ENCODE measurements at places on chromosomes 6 and 20.

DNA sequence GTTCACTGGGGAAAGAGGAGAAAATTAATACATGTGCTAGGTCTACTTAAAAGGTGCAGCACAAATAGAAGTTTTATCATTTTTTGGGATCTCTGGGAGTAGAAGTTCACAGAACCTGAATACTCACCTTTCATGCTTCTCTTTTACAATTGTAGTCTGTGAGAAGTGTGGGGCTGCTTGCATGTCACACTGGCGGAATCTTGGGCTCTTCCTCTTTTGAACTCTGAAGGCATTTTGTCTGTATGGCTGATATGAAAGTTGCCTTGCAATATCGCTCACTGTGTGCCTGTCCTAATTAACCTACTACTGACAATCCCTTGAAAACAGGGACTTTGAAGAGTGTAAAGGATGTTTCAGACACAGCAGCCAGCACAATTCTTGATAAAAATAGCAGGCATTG is 65.9 kb upstream of the CLDN20 start:
- no peak for DNase-seq

DNA sequence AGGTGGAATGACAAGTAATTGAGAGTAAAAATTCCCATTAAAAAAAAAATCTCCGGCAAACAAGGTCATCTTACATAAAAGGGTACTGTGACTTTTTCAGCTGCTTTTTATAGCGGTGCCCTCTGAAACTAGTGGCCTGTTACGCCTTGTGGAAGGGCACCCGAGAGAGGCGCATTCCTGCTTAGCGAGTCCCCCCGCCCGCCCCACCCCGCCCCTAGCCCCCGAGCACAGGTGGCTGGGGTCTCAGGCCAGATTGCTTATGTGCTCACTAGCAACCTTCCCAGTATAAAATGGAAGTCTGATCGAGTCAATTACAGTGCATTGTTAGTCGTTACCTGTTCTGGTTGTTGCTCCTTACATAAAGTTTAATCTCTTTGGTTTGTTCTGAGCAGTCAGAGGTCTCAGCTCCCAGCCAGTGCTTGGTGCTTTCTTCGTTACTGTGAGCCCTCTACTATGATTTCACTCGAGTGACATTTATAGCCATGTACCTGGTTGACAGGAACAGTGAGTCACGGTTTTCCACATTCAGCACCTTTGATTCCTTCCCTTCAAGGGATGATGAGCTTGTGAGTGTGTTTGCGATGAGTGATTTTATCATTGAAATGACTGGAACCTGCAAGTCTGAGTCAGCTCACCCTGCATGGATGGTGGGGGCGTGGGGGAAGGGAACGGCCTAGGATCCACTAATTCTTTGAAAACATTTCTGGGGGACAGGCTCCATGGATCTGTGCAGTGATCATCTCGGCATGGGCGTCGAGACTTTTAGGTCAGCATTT is 47.6 kb downstream of the ZDHHC14 start:
- DNase-seq: no peak

- DNase-seq: no peak
These were observed 7.4 kb upstream of the ADTRP start for GRCh38 chr6:11785774-11786579.

- DNase-seq: no peak
These were observed 95.7 kb upstream of the RPS6KA2 start for GRCh38 chr6:166722785-166723184.

DNA sequence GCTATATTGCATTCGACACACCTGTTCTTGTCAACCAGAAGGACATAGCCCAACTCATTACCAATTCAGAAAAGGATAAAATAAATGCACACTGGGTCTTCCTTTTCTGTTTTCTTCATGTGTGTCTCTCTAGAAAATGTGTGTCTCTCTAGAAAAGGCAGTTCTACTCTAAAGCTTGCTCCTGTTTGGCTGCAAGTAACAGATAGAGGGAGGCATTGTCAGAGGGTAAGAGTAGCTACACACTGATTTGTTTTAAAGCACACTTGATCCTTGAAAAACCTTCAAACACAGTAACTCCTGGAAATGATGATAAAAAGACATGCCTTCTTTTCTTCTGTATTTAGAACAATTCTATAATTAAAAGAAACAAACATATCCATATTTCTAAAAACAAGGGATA is 21.3 kb downstream of the GRM1 start:
- no peak for DNase-seq

DNA sequence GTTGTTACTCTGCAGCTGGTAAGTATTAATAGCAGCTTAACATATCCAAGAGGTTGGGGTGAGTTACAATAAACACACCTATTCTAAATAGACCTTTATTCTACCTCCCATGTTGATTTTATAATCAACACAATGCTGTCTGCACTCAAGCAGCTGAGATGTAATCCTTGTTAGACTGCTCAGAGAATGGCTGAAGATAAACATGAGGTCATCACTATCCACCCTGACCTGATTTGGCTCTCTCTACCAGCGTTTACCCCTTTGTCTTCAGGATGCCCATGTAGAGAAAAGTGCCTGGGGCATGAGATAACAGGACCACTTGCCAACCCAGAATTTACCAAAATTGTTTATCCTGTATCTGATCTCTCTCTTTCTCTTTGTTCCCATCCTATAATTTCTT is 220.7 kb upstream of the DEFB112 start:
- DNase-seq: no peak

All from stimulated activated CD8-positive, alpha-beta memory T cell treated with anti-CD3 and anti-CD28 coated beads, Interleukin-12 subunit alpha, Interleukin-12 subunit beta, amount 100 ng/mL, for 1 hour (primary cell).